CD14-positive monocyte (primary cell): ENCODE measurements at places on chromosomes 4 and X. TPM values are rescaled to one million over a fixed set of nuclear protein-coding genes. Genes with fewer than 3 reads are reported as not detected.

- DNase-seq = no peak
Measured at GRCh38 chrX:97155816-97156215, 272.1 kb downstream of the RPA4 start.

DNA sequence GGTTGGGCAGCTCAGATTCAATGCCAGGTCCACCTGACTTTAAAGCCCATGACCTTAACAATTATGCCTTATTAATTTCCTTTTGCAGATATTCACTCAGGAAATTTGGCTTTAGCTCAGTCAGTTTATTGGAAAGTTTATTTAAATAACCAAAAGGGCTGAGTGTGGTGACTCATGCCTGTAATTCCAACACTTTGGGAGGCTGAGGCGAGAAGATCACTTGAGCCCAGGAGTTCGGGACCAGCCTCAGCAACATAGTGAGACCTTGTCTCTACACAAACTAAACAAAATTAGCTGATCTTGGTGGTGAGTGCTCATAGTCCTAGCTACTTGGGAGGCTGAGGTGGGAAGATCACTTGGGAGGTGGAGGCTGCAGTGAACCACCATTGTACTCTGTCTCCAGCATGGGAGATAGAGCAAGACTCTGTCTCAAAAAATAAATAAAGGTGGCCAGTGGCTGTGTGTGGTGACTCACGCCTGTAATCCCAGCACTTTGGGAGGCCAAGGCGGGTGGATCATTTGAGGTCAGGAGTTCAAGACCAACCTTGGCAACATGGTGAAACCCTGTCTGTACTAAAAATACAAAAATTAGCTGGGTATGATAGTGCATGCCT is 43.3 kb downstream of the RHOH start:
- DNase-seq = no peak

TBX22 gene
- not detected for polyA plus RNA-seq

DNA sequence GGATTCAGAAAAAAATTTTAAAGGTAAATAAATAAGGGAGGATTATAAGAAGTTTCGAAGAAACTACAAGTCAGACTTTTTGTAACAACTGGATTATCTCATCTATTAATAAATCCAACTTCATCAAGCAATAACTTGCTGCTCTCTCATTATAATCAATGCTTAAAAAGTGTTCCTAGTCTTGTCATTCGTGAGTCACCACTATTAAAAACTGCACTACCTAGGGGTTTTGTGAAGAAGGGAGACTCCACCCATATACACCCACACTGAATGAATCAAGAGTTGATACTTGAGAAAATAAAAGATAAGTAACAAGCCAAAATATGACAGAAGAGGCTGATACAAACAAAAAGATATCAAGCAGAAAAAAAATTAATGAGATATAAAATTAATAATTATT is 360.5 kb downstream of the ZNF674 start:
- DNase-seq = no peak

GRCh38 chr4:163196926-163197480 is 30.3 kb upstream of the NAF1 start:
- DNase-seq = no peak
